Activated T-cell treated with anti-CD3 and anti-CD28 coated beads, Interleukin-2, amount 50 U/mL, for 1 hour (primary cell): ENCODE measurements at places on chromosomes 11 and 22.

GRCh38 chr11:102664001-102664752, 39.0 kb upstream of the MMP20 start:
- DNase-seq, result no peak

- DNase-seq, result peak; percentile 54
These were observed 56.1 kb downstream of the AMBRA1 start for GRCh38 chr11:46537537-46538295.

DNA sequence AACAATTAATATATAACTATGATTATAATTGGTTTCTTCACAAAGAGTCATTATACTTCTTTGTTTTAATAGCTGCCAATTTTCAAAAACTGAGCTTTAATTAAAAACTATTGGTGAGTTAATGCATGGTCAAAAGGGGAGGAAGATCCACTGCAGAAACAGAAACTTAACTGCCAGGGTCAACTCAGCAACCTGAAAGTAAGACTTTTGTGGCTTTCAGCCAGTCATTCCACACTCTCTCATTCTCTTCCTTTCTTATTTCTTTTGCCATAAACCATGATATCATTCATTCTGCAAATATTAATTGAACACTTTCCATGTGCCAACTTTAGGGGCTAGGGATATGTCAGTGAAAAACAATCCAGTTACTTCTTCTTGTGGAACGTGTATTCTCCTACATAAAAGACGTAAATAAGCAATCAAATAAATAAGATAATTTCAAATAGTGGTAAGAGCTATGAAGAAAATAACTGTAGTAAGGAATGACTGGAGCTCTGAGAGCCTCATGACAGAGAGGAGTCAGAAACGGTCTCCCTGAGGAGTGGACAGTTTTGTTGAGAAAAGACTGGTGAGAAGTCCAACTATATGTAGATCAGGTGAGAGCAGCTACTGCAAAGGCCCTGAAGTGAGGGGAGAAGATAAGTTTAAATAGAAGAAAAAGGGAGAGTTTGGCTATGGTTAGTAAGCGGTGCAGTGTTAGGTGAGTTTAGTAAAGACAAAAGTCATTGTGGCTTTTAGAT, 130.5 kb downstream of the GRIA4 start:
- no peak for DNase-seq

DNA sequence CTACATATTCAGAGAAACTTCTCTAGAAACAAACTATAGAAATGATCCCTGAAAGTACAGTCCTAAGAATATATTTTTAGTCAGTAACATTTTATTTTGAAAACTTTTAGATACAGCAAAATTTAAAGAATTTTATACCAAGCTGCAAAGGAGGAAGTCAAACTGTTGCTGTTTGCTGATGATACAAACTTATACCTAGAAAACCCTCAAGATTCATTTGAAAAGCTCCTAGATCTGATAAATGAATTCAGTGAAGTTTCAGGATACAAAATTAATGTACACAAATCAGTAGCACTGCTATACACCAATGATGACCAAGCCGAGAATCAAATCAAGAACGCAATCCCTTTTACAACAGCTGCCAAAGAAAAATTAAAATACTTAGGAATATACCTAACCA, 10.1 kb downstream of the ZBTB44 start:
- no peak for DNase-seq

GRCh38 chr11:33669598-33670249, 30.9 kb downstream of the C11orf91 start:
- DNase-seq, result no peak

GRCh38 chr11:84819537-84819936, 807.6 kb downstream of the DLG2 start:
- DNase-seq, result no peak

GRCh38 chr11:68014157-68014946, 4.2 kb downstream of the ALDH3B1 start:
- DNase-seq, result no peak

GRCh38 chr22:48693377-48694135, 1134.1 kb downstream of the BRD1 start:
- no peak for DNase-seq

GRCh38 chr22:18110954-18111758, 547 bp downstream of the TUBA8 start:
- DNase-seq, result no peak

DNA sequence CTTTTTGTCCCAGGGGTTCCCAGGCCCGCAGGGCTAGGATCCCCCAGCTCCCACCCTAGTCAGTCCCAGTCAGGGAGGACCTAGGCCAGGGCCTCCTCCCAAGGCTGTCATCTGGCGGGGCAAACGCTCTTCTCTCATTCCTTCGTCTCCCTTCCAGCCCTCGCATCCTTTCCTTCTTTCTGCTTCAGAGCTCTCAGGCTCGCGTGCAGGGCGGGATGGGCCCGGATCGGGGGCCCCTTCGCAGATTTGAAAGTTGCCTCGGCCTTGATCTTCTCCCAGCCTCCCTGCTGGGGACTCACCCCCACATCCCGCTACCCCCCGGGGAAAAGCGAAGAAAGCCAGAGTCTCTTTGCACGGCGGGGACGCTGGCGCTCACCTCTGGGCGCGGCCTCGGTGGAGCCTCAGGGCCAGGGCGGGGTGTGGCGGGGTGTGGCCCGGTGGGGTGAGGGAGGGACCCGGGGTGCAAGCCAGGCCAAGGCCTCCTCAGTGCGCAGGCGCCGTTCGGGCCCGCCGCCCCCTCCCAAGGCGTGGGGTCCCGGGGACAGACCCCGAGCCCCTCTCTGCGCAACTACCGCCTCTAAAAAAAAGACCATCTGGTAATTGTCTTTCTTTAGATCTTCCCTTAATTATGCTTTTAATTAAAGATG, 14.8 kb upstream of the PAX6 start:
- DNase-seq, result no peak

DNA sequence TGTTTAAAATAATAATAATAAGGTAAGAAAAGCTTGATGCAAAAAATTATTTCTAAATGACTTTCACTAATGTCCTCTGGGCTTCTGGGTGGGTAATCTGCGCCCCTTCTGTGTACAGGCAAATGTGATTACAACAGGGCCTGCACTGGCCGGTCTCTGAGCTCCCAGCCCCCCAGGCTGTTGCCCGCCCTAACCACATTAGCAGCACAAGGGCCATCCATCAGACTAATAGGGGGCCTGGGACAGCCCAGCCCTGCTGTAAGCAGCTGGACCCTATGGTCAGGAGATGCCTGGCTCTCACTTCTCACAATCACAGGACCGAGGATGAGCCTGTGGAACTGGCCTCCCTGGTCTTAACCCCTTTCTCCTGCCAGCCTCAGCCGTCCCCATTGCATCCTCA, 388.4 kb downstream of the BUD13 start:
- DNase-seq, result no peak

GRCh38 chr11:10314199-10315072, 9.6 kb downstream of the ADM start:
- DNase-seq, result no peak
